ENCODE measurements at places on chromosomes 4 and X.

- no peak for DNase-seq
These were observed 1161.3 kb downstream of the C4orf33 start for GRCh38 chr4:130257271-130257670.

DNA sequence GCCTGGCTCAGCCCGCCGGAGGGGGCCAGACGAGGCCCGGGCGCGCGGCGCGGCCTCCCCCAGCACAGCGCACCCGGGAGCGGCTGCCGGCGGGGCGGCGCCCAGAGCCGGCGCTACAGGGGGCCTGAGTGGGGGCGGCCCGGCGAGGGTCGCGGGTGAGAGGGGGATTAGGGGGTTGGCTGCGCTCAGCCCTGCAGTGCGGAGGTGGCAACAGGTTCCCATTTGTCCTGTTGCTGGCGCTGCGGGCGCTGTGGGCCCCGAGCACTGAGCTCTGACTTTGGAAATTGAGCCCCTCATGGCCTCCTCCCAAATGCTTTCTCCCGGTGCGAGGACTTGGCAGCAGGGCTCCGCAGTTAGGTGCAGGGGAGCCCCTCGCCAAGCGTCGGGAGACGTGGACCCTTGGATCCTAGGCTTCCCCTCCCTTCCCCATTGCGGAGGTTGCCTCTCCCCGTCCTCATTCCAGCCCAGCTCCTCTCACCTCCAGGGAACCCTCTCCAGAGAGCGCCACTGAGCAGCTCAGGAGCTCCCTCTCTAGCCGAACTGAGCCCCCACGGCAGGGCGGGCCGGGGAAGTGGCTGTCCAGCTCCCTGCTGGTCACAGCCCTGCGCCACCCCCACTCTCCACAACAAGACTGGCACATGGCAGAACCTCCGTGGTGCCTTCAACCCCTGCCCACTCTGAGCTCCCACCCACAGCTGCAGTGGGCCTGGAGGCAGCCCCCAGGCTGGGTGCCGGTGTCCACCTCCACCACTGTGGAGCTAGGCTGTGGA is 2.5 kb upstream of the DUSP9 start:
- DNase-seq: no peak

- DNase-seq: no peak
These were observed 227.8 kb upstream of the SPRY1 start for GRCh38 chr4:123168812-123169211.

DNA sequence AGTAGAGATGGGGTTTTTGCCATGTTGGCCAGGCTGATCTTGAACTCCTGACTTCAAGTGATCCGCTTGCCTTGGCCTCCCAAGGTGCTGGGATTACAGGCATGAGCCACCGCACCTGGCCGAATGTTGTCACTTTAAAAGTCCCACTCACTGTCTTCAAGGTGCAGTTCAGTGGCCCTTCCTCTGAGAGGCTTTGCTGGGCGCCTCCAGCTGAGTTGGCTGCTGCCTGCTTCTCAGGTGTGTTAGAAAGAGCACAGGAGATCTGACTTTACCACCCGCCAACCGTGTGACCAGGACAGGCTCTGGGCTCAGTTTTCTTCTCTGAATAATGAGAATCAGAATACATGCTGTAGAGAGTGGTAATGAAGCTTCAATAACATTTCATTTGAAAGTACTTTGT is 207.4 kb downstream of the CEP135 start:
- no peak for DNase-seq

GRCh38 chrX:154785716-154786115 is 19.6 kb downstream of the MPP1 start:
- no peak for DNase-seq

Measured in upper lobe of left lung (tissue), 6 donors.